Activated CD4-positive, alpha-beta T cell treated with anti-CD3 and anti-CD28 coated beads for 24 hours (primary cell): ENCODE measurements at places on chromosomes 3 and 15.

DNA sequence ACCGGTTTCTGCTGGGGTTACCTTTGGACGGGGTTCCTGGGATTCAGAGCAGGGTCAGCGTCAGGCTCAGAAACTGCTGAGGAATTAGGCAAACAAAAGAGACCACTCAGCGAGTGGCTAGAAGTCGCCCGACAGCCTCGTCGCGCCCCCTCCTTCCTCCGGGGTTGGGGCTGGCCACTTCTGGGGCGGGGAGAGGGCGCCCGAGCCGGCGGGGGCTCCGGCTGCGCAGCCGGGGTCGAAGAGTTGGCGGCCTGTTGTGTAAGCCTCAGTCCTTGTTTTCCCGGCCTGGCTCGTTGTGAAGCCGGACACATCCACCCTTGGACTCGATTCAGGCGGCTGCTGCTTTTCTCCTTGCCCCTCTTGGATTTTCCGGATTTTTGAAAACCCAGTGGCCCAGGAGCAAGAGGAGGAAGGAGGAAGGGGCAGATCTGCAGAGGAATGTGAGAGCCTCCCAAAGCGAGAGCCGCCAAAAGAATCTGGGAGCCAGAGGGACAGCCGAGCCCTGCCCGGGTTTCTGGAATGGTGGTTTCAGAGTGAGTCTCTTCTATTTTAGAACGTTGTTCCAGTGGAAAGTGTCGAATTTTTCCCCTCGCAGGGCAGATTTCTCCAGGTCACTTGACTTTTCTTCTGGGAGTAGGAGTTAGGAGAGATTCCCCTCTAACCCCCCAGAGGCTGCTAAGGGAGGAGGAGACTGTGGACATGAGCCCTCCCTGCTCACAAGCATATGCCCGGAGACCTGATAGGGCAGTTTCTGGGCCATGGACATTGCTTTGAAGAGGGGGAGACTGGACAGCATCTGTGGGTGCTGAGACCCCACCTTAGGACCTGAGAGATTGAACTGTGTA, 666 bp downstream of the SNX33 start:
- DNase-seq, result no peak

- DNase-seq, result no peak
Observed at GRCh38 chr3:77102951-77103769, 63.3 kb downstream of the ROBO2 start.

DNA sequence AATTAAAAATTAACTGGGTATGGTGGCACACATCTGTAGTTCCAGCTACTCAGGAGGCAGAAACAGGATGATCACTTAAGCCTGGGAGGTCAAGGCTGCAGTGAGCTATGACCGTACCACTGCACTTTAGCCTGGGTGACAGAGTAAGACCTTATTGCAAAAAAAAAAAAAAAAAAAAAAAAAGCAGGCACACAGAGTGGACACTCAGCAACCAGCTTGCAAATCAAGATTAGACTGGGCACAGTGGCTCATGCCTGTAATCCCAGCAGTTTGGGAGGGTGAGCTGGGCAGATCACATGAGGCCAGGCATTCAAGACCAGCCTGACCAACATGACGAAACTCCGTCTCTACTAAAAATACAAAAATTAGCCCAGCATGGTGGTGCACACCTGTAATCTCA, 5.4 kb downstream of the CLN6 start:
- DNase-seq, result no peak

DNA sequence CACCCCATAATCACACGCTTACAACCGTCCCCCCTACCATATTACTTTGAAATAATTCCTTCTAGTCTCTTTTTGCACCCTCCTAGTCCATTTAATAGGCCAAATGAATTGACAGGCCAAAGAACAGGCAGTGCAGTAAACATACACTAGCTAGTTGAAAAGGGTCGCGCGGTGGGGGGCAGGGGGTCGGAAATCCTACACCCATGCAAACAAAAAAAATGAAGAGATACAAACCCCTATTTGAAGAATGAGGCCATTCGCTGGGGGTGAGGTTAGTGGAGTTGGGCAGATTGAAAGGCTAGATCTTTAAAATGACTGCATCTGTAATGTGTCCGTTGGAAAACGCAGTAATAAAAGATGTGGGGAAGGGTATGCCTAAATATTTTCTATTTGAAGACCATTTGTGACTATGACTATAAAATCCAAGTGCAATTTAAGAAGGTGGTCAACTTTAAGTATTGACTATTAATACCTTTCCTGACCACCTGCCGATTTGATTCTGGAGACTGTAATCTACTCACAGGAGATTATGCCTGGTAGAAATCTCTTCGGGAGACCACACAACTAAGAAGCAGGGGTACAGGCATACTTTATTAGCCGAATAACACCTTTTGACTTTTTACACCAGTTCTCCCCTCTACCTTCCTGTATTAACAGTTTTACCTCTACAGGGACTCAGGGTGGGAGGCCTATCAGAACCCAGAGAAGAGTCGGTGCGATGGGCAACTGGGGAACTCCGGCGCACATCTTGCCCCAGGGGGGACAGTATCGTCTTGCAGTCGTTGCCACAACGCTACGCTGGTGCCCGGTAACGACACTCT, 762 bp upstream of the ARL6 start:
- no peak for DNase-seq

DNA sequence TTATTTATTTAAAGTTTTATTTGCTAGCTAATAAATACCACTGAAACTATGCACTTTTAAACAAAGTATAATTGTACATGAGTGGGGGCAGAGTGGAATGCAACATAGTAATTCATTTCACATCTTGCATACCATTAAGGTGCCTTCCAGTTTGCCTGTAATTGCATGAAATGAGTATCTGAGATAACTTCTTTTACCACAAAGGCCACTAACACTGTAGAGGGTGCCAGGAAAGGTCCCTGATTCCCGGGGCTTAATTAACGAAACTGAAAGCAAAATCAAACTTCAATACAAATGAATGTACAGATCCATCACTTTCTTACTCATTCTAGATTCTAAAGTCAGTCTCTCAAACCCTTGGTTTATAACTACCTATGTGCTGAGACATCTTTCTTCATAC, 2.1 kb downstream of the CD47 start:
- DNase-seq, result no peak

- DNase-seq, result no peak
Observed at GRCh38 chr15:50328116-50328515, 26.9 kb downstream of the GABPB1 start.

DNA sequence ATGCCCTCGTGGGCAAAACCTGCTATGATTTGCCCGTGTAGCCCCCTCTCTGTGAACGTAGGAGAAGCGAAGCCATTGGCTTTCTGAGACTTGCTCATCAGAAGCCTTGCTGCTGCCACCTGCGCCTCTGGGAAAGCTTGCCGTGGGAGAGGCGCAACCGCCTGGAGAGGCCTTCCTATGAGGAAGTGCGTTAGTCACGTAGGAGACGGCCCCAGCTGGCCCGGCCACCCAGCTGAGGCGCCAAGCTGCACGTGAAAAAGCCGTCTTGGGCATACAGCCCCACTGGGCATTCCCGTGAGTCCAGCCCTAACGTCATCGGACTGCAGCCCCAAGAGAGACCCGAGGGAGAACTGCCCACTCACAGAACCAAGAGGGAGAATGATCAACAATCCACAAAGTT, 49.1 kb upstream of the TJP1 start:
- no peak for DNase-seq

DNA sequence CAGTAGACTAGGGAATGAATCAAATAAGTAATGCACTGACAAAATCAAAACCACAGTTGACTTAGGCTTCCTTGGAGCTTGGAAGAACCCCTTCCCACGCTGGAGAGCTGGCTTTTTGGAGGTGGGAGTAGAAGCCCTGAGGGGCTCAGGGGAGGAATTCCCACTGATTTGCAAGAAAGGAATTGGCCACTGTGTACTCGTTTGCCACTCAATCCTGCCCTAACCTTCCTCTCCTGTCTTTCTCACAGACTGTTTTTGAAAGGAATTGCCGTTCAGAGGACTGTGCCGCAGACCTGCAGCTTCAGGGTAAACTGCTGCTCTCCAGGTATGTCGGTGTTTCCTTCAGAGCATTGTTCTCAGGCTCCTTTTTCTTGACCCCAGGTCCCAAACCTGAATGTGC, 208.2 kb upstream of the CTDSPL start:
- DNase-seq, result no peak

DNA sequence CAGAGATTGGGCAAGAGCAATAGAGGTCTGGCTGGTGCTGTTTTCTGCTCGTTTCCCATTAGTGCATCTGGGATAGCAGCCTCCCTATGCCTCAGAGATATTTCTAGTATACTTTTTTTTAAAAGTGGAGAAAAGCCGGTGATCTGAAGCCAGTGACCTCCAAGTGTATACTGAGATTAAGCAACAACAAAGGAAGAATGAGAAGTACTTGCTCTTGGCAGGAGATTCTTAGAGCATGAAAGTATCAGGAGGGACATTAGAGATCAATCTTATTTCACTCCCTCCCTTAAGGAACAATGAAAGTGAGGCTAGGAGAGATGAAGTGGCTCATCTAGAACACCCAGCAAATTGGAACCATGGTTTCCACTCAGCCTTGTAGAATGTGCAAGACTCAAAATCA, 423.3 kb downstream of the SOX2 start:
- no peak for DNase-seq

DNA sequence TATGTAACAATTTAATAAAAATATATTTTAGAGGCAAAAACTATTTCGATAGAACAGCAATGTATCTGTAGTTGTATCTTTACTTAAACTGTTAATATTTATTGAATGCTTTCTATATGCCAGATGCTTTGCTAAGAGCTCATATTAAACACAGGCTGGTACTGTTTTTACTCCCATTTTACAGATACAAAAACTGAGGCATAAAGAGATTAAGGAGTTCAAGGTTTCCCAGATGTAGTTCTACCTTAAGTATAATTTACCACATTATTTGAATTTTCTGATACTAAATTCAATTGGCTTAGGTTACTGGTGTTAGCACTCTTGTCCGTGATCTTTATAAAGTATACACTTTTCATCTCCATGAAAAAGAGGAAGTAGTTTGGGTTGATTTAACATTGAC, 149.8 kb downstream of the ROBO2 start:
- no peak for DNase-seq

- no peak for DNase-seq
Observed at GRCh38 chr3:132220986-132221385, 96.2 kb upstream of the ACP3 start.

GRCh38 chr3:147702509-147702908, 293.3 kb downstream of the ZIC1 start:
- no peak for DNase-seq

GRCh38 chr3:126723801-126724200, 19.8 kb downstream of the CHCHD6 start:
- DNase-seq, result no peak
